ENCODE measurements at places on chromosomes 11 and 22.
A peak's percentile ranks its signal among the peaks of the same experiment; 100 is the strongest.

DNA sequence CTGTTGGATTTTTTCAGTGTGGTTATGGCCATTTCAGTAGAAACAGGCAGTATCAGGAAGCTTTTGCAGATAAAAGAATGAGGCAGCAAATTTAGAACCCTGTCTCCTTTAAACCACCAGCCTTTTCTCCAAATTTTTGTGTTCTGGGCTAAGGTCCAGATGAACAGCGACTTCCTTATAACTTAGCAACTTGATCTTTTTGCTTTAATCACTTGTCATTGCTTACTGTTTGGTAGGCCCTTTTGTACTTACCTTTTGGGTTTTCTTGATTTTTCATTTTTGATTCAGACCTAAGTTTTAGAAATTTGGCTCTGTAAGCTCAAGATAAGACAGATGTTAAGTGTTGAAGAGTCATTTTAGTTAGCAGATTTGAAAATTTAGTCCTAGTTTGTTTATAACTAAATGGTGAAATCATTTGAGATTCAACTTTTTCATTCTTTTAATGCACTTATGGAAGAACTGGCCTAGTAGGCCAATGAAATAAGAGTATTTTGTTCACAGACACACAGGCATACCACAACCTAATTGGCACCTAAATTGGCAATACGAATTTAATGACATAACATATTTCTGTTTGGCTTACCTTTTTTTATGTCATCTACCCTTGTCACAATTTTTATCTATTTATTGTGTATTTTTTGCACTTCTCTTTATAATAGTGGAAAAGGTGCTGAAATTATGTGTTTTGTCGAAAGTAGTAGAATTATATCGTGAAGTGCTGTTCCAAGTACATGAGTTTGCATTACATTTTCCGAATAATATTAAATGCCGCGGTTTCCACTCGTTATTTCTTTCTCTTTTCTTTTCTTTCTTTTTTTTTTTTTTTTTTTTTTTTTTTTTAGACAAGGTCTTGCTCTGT is 2.1 kb downstream of the RTN3 start:
- DNase-seq, result peak; percentile 53

GRCh38 chr22:37167176-37167980 is 17.7 kb upstream of the IL2RB start:
- no peak for DNase-seq

DNA sequence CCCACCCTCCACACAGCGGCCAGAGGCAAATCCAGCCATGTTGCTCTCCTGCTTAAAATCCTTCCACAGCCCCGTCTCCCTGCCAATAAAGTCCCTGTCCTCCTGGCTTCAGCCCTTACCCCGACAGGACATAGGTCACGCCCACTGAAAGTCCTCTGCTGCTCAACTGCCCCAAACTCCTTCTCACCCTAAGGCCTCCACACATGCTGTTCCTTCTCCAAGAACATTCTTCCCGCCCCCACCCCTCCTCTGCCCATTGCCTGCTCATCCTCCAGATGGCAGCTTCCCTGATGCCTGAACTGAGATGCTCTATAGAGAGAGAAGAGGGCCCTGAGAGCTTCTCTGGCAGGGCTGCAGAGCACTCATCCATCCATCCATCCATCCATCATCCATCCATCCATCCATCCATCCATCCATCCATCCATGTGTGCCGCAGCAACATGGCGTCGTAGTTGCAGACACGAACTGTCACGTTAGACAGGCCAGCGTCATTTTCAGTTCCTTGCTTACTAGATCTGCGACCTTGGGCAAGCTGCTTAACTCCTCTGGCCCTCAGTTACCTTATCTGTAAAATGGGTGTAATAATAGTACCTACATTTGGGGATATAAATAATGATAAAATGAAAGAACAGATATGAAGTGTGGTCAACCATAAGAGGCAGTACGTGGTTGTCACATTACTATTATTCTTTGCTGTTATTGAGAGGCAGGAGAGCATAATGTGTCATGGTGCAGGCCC is 9.4 kb downstream of the NPTXR start:
- DNase-seq, result no peak

- DNase-seq, result no peak
Observed at GRCh38 chr11:94128291-94128745, 323 bp upstream of the PANX1 start.

DNA sequence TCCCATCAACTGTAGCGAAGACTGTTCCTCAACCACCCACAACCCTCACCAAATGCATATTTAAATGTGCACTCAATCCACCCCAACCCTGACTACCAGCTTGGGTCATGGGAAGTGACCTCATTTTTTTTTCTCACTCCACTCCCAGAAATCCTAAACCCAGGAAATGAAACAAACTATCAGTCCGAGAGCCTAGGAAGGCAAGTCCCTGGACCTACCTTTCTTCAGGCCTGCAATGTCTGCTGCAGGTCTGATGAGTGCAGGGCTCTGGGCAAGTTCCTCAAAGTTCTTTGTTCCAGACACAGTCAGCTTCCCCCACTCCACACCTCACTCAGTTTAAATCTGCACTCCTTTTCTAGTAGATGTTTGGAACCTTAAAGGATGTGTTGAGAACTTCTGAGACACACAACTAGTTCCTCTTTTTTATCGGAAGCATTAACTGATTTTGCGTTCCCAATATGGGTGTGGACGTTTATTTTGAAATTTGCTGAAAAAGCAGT is at the start of gene MS4A4E:
MS4A4E (minus strand) TSS at position 398 of the 500 bp plus-strand sequence. CDS start 13,082 bp downstream, outside the sequence.
- peak; percentile 69 for DNase-seq

- DNase-seq, result no peak
Observed at GRCh38 chr22:27867085-27867952, 51.7 kb downstream of the PITPNB start.

DNA sequence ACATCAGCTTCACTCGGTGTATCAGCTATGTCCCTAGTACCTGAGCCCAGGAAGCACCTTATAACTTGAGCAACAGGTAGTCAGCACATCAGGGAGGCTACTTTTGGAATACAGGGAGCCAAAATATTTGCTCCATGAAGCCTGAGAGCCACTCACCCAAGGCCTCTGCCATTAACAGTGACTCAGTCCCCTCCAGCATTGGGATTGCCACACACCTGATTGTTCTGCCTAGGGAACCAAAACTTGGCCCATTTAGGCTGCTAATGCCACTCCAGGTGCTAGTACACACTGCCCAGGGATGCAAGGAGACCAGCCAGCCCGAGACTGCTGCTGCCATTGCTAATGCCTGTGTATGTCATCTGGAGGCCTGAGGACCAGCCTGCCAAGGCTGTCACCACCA is 773.6 kb upstream of the TENM4 start:
- DNase-seq, result no peak

- DNase-seq, result no peak
Observed at GRCh38 chr11:102705626-102706025, at the start of gene MMP27. MMP27 (minus strand) TSS chr11:102705769; CDS start chr11:102705714, 55 bp downstream.

DNA sequence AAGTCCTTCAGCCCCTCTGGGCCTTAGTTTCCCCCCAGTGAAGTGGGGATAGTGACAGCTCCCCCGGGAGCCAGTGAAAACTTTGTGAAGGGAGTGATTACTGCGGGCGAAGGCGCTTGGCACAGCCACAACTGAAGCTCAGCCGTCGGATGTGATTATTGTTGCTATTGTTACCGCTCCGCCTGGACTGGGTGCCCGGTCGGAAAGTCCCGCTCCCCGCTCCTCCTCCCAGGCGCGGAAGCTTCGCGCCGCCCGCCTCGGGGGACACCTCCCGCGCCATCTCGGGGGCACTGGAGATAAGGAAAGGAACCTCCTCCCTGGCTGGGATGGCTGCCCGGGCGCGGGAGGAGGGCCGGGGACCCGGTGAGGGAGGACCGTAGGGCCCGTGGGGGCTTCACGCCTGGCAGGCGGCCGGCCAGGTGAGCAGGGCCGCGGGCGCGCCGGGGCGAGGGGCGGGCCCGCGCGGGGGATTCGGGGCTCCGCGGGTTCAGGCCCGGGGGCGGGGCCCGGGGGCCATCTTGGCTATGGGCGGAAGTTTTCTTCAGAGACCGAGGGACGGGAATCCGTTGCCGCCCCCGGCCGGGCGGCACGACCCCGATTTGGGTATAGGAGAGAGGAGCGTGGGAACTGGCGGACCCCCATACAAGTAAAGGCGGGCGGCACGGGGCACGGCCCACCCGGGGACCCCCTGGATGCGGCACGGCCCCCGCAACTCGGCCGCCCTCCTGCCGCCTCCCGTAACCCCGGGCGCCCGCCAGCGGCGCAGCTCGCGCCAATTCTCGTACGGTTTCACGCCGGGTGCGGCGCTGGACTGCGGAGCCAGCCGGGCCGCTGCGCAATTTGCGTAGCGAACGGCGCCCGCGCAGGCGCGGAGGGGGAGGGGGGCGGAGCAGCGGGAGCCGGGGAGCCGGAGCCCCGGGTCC is at the start of gene GPR137:
GPR137 (plus strand) TSS at position 887 of the 923 bp plus-strand sequence. CDS start 677 bp downstream, outside the sequence.
- DNase-seq, result peak; percentile 88

DNA sequence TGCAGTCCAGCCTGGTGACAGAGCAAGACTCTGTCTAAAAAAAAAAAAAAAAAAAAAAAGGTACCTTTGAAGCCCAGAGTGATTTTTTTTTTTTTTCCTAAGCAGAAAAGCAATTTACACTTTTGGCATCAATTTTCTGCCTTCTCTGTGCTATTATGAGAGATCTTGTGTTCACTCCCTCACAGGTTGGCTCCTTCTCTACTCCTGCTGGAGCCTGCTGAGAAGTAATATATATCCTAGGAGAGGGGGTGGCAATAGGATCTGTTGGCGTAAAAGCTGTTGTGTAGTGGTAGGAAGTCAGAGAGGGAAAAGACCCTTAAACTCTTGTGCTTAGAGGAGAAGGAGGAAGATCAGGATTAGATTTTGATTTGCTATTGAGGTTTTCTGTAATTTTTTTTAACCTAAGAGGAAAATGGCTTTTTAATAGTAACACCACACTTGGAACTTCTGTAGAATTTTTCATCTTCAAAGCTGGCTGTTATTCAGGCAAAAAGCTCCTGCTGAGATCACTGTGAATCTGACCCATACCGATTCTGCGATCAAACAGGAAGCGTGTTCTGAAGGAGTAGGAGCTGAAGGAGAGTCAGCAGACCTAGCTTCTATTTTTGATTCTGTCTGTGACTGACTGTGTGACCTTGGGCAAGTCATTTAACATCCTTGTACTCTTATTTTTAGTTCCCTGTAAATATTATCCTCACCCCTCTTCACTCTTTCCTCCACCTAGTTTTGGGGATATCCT is 77.7 kb downstream of the TRIM44 start:
- no peak for DNase-seq

DNA sequence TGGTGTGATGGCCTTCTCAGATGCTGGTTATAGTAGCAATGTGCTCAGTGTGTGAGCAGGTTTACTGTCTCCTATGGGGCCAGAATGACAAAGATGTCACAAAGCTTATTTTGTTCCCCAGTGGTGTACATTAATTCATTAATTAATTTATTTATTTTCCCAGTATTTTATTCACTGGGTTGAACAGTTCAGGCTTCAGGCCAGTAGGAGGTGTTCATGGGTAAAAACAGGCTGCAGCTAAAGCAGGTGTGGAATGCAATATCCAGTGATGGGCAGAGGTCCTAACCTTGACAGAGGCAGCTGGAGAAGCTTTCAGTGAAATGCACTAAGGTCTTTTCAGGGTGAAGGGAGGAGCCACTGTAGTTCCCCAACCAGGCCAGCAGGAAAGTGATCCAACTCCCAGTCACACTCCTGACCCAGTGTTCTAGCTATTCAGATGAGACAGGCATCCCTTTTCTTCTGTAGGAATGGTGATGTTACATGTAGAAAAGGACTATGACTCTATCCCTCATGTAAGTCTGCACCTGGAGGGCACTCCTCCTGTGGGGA is 7.8 kb upstream of the FANCF start:
- DNase-seq, result no peak

GRCh38 chr11:131219646-131220045 is 150.8 kb upstream of the NTM start:
- DNase-seq, result no peak

DNA sequence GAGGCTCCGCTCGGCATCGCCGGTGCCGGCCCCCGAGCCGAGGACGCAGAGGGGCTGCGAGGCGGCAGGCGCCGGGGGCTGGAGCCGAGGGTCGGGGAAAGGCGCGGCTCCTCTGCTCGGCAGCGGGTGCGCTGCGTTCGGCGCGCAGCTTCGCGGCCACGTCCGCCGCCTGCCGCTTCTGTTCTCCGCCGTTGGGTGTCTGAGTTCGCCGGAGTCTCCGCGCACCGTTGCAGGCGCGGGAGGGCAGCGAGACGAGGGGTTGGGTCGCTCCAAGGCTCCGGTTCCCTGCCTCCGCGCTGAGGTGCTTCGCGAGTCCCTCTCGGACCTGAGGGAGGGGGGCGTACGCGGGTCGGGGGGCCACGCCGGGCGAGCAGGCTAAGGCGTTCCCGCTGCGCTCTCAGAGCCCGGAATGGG is 347 bp downstream of the MN1 start:
- peak; percentile 20 for DNase-seq

DNA sequence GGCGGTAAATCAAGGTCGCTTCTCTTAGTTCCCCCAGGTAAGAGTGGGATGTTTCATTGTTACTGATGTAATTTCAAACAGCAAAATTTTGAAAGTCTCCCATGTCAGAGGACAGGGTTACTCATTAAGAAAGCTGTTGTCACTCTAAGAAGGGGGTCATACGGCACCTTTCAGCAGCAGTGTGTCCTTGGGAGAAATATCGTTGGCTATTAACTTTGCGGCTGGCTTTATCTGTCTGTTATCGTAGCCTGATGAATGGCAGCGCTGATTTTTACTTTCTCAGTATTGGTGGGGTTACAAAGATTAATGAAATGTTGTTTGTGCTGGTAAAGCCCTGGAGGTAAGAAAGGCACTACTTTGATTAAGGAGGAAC is 27.5 kb upstream of the FBXO3 start:
- DNase-seq, result no peak

DNA sequence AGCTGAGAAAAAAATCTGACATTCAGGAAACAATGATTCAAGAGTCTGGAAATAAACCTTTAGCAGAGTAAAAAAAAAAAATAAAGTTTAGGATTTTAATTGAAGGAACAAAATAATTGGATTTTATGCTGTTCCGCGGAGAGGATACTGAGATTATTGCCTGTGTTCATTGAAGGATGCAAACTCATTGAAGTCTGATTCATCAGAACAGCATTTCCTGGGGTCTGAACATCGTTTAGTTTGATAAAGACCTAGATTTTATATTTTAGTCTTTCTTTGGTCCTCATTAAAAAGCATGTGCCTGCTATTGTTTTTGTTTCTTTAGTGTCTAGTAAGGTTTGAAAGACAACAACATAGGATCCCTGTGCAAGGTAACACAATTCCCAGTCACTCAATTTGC is 4.5 kb downstream of the TLCD5 start:
- no peak for DNase-seq

DNA sequence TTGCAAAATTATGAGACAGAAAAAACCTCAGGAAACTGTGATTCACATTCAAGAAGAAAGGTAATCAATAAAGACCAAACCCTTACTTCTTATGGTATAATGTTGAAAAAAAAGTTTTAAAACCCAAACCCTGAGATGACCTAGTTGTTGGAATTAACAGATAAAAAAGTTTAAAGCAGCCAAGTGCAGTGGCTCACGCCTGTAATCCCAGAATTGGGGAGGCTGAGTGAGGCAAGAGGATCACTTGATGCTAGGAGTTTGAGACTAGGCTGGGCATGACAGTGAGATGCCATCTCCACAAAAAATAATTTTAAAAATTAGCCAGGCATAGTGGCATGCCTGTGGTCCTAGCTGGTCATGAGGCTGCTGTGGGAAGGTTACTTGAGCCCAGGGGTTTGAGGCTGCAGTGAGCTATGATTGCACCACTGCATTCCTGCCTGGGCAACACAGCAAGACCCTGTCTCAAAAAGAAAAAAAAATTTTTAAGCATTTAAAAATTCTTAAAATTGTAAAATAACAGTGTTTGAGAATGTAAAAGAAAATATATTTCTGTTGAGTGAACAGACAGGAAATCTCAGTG is 85.1 kb downstream of the EFCAB6 start:
- no peak for DNase-seq

- DNase-seq, result no peak
Observed at GRCh38 chr22:42860968-42861367, 3.9 kb upstream of the ARFGAP3 start.

GRCh38 chr11:12202661-12203310 is 92.4 kb downstream of the MICAL2 start:
- no peak for DNase-seq
